GM12892 (cell line): ENCODE measurements at places on chromosomes 1 and 21.

DNA sequence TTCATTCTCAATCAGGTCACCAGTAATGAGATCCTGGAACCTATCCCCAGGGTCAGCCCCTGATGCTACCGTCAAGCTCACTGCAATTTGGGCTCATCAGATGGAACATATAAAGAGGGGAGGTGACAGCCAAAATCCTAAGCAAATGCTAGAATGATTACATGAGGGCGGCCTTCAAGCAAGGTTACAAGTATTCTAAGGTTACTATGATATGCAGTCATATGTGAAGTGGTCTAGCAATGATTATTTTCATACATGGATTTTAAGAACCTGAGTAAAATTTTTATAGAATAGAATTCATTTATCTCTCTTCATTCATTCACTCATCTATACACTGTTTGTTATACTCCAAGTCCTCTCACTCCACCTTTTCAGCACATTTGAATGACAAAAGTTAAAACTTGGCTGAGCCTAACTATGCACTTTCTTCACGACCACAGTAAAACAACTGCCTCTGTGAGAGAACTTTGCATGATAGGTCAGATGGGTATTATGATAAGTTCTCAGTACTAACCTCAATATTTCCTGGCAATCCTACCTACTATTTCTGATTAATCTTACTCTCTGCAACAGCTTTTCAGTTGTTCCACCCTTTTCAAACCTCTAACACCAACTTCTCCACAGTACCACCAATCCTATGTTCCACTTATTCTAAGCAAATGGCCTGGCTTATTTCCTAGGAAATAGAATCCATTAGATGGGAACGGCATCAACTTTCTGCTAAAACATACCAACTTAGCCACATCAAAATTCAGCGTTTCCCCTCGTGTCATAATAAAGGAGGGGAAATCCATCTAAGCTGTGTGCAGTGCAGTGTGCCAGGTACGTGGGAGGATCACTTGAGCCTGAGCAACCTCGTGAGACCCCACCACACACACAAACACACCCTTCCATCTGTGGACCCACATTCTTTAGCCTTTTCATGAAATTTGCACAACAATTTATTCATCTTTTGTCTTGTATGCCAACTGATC, 32.0 kb downstream of the LHX9 start:
- no peak for DNase-seq

GRCh38 chr1:203136409-203137042, 9.0 kb downstream of the ADORA1 start:
- DNase-seq, result no peak

GRCh38 chr1:229689904-229690303, 63.9 kb downstream of the URB2 start:
- DNase-seq, result no peak

DNA sequence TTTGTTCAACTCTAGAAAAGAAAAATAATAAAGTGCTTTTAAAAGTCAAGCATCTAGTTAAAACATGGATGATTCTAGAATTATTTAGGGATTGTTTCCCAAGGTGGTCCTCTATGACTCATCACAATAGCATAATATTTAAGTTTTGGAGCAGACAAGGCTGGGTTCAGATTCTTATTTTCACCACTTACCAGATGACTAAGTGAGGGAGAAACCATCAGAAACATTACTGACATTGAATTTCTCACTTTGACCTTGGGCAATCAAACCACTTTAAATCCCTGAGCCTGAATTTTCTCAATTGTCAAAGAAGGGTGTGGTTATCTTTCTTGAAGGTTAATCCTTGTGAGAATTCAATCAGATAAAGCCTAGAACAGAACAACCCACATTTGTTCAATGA, 102.5 kb upstream of the PTGFR start:
- DNase-seq, result no peak

DNA sequence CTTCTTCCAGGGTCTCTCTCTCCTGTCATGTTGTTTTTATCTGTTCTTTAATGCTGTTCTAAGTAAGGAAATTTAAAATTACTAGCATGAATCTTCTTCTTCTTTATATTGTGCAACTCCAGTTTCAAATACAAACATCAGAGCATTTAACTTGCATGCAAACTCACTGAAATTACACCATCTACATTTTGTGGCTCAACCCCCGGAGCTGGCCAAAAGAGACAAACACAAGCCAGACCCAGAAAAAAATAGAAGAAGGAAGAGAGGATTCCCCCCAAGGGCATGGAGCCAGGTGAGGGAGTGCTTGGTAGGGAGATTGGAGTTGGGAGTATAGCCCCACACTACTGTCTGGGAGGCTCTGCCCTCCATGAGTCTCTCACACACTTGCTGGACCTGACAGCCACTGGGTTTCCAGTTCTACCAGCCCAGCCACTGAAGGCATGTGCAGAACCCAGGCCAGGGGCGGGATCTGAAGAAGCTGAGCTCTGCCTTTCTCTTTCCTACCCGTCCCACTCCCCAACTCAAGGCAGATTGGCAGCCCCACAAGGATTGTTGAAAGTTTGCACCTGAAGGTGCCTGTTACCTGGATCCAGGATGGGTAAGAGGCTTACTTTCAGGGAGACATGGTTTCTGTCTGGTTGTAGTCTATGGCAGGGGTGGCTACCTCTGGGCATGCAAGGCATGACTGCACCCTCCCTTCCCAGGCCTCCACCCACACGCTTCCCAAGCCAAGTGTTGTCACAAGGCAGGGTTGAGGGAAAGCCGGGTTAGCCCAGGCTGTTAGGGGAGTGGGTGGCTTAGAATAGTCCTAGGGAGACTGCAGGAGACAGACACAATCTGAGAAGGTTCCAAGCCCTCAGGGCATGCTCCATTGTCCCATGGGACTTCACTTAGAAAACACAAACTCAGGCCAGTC, 297.2 kb downstream of the TGFB2 start:
- no peak for DNase-seq

- no peak for DNase-seq
Observed at GRCh38 chr1:203544978-203545816, 51.2 kb downstream of the OPTC start.

DNA sequence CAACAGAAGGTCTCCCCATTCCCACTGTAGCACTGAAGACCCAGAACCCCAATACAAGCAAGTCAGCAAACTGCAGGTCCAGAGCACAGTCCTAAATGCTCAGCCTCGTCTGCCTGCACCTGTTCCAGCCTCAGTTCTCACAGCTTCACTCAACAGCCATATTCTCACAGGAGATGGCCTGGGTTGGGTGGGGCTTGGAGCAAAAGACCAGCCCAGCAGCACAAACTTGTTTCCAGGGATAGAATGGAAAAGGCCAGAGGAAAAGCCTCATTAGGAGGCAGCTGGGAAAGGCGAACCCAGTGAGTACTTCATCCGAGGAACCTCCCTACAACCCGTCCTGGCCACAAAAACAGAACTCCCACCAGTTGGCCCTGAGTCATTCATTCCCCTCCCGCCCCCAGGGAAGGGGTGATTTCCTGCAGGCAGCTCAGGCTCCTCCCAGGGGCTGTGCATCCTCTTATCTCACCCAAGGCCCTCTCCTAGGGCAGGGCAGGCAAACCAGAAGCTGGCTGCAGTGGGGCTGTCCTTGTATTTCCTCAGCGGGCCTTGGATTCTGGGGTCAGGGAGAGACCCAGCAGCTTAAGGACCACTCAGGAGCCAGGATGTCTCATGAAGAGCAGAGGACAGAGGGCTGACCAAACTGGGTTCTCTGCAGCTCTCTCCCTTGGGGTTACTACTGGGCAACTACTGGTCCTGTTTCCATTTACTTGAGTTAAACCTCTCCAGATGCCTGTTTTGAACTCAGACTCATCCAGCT, 7.4 kb upstream of the MPL start:
- DNase-seq, result peak; percentile 49

GRCh38 chr1:156625436-156626078, 6.3 kb downstream of the HAPLN2 start:
- DNase-seq, result no peak

DNA sequence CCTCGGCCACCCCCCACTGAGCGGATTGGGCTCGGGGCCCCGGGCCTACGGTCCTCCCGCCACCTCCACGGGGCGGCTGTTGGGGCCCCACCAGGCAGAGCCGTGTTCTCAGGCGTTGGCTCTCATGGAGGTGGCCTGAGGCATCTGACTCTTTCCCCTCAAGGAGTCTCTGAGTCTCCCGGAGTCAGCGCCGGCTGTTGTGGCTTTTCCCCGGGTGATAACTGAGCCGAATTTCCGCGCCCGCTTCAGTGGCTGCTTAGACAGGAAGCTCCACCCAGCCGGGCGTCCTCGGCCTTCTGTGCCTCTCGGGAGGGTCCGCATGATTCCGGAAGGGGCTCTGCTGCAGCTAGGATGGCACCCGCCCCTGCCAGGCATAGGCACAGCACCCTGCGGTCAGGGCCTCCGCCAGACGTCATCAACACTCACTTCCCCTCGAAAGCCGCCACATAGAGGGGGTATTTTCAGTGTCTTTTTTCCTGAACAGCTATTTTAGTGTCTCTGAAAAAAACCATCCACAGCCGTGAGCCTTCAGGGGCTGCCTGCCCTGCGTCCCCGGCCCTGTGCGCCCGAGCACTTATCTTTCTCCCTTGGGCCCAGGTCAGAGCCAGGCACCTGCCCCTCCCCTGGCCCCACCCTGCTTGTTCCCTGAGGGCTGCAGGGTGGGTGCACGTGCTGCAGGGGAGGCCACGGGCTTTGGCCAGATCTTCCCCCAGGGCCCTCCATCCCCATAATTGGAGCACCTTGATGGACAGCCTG, 72.9 kb downstream of the SKI start:
- DNase-seq, result peak; percentile 86
